Activated CD8-positive, alpha-beta memory T cell treated with anti-CD3 and anti-CD28 coated beads, Interleukin-2, amount 50 U/mL, for 4 hours (primary cell): ENCODE measurements at places on chromosomes 11 and 22.

GRCh38 chr11:18706330-18707243 is 8.0 kb downstream of the TMEM86A start:
- DNase-seq, result peak; percentile 55

- DNase-seq, result no peak
Measured at GRCh38 chr22:47417699-47418098, 655.2 kb downstream of the TBC1D22A start.

DNA sequence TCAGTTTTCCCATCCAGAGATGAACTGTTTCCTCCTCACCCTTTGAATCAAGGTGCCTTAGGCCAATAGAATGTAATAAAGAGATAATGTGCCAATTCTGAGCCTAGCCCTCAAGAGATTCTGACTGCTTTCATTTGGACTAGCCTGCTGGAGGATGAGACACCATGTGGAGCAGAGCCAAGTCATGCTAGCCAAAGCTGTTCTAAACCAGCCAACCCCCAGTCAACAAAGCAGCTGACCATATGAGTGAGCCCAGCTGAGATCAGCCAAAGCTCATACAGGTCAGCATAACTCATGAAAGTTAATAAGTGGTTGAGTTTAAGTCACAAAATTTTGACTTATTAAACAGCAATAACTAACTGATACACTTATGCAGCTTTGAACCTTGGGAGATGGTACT is 66.7 kb upstream of the DBX1 start:
- no peak for DNase-seq

GRCh38 chr11:129658526-129658867 is 157.2 kb upstream of the TMEM45B start:
- no peak for DNase-seq

DNA sequence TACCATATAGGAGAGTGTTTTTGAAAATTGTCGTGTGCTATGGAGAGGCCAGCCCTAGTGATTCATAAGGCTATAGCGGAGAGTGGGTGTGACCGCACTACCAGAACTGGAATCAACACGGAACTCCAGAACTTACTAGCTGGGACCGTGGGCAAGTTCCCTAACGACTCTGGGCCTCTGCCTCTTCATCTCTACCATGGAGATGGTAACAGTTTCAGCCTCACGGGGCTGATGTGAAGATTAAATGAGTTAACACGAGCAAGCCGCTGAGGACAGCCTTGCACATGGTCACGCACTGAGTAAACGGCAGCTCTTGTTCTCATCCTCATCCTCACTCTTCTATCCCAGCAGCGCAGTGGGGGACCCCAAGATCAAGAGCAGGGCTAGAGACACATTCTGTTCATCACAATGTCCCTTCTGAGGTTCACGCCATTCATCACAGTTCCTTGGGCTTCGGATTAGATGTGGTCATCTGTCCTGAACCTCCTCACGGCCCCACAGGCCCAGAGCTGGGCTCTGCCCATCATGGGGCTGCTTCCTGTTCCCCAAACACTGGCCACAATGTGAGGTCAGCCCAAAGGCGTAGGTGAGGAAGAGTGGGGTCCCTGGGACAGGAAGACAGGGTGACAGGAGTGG is 47.2 kb upstream of the CD5 start:
- no peak for DNase-seq

DNA sequence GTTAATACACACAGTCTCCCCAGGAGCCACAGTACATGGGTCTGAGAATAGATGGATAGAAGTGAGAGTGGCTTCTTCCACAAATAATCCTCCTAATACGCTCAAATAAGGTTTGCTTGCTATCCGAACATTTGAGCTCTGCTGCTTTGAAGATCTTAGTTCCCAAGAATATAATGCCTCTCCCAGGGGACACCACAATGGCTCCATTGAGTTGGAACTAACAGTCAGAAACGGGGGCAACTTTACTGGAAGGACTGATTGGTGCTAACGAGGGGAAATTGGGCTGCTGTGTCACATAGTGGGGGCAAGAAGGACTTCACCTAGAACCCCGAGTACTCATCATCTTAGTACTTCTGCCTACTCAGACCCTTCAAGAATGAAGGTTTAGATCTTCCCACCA is 66.2 kb downstream of the IGLL5 start:
- DNase-seq, result no peak
